ENCODE measurements at places on chromosomes 12 and 14.

GRCh38 chr12:103456006-103456405, 39.8 kb downstream of the C12orf42 start:
- no peak for DNase-seq

DNA sequence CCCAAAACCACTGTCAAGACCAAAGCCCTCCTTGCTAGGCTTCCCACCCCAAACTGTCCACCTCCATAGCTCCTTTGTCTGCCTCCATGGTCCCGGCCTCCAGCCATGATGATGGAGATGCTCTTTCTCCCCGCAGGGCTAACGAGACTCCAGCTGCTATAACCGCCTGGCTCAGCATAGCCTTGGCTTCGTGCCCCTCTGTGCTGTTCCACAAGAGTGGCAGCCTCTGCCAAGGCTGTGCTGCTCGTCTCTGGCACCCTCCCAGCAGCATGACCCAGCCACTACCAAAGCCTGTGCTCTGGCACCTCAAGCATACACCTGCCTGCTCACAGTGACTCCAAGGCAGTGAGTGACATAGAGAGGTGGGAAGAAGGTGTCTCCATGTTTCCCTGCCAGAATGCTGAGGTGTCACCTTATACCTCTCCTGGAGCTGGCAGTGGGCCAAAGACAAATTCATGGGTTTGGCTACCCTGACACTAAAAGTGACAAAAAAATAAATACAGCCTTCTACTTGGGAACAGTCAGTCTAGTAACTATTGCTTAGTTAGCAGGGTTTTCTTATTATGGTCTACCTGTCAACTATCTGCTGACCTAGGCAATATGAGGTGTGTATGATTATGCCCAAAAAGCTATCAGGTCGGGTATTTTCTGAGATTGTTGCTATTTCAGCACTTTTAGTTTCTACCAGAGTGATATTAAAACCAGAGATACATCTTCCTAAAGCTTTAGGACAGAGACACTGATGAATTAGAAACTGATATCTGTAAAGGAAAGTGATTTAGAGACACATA, 16.1 kb upstream of the KRT73 start:
- DNase-seq: no peak

DNA sequence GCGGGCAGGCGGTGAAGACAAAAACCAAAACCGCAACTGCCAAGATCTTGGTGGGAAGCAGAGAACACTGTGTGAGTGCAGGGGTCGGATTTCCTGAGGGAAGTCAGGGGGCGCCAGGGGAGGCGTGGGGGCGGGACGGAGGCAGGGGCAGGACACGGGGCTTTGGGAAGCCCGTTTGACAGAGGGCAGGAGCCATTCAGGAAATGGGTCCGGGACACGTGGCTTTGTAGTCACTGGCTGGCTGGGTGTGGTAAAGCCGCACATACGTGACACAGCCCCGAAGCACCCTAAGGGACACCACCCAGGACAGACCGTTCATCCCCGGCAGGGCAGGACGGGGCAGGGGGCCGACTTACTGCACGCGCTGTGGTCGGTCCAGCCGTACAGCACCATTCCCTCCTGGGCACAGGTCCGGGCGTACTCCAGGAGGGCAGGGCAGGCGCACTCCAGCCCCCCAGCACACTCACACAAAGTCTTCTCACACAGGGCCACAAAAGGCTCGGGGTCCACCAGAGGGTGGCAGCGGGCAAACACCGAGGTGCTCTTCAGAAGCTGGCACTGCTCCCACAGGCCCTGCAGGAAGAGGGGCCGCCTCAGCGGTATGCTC, 49.4 kb downstream of the VWF start:
- DNase-seq: peak; percentile 32

DNA sequence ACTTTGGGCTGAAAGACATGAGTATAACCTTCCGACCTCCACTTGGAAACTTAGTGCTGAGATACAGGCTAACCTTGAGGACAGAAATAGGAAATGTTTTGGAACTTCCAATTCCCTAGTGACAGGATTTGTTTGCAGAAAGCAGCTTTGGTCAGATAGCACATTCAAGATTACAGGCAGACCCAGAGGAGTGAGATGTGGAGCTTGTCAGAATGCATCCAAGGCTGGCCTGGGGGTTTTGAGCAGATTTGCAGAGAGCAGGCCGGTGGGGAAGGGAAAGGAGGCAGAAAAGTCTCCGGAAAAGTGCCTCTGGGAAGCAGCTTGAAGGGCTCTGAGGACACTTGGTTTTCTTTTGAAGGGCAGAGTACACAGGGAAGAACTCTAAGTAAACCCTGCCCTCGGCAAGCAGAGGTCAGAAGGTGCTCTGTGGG, 180.3 kb downstream of the ETV6 start:
- DNase-seq: no peak

DNA sequence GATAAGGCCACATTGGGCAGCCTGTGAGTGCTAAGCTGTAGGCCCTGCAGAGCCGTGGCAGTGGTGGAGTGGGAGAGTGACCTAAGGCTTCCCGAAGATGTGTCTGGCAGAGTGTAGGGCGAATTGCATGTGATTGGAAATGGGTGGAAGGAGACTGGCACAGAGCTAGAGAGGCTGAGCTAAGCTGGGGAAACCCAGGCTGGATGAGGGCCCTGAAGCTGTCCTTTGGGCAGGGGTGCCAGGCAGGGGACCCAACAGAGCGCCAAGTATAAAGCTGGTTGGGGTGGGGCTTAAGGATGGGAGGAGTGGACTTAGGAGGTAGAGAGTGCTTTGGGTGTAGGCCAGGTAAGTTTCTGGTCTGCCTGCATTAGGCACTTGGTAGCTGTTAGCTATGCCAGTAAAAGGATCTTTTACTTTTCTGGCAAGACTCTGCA, 47.9 kb downstream of the WDR20 start:
- DNase-seq: no peak

GRCh38 chr14:69392481-69392880, 5.6 kb downstream of the ERH start:
- DNase-seq: no peak

DNA sequence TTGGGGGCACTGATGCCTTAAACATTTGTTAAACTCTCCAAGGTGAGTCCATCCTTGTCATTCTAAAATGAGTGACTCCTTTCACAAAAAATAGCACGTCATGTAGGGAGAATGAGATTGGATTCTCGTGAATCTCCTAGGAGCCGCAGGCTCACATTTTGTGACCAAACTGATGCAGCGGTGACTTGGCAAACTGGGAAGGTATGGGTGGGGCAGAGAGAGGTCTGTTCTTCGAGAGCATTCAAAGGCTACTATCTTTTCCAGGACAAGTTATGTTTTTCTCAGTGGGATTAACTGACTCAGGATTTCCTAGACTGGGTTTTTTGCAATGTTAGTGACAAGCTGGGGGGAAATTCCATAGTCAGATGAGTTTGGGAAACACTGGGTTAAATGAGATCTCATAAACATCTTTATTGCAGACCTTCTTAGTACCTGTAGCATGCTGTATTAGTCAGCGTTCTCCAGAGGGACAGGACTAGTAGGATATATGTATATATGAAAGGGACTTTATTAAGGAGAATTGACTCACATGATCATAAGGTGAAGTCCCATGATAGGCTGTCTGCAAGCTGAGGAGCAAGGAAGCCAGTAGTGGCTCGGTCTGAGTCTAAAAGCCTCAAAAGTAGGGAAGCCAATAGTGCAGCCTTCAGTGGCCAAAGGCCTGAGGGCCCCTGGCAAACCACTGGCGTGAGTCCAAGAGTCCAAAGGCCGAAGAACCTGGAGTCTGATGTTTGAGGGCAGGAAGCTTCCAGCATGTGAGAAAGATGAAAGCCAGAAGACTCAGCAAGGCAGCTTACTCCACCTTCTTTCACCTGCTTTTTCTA, 61.0 kb downstream of the FOXN4 start:
- DNase-seq: no peak

GRCh38 chr12:118175823-118176447, 40.0 kb downstream of the PEBP1 start:
- DNase-seq: no peak
